ENCODE measurements at places on chromosomes 7 and 10.

GRCh38 chr7:135784013-135784412 is 35.4 kb upstream of the FAM180A start:
- no peak for DNase-seq

DNA sequence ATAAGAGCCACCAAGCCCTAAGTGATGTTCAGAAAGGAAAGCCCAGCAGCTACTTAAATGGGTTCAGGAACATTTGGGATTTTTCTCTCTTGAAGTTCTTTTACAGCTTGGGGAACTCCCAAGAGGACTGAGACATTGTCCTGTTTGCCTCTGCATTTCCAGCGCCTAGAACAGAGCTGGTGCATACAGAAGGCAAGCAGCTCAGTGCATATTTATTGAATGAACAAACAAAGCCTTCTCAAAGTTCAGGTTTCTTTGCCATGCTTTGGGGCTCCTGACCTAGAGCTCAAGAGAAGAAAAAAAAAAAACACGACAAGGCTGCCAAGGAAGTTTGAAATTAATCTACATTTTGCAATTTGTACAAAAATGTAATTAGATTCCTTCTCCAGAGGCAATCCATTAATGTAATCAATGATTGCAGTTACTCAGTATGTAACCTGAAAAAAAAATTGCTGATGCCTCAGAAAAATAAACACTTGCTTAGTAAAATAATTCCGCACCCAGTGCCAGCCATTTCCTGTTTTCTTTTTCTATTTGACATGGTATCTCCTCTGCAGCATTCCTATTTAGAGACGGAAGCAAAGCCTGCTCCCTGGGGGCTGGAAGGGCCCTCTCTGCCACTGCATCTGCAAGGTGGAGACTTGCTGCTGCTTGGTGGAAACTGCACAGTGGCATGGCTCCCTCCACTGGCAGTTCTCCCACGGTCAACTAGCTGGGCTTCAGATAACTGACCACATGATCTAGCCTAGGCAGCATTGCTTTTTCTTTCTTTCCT is 157.3 kb downstream of the TMEM178B start:
- DNase-seq = peak; percentile 8

GRCh38 chr7:108452707-108453106 is 3.5 kb downstream of the NRCAM start:
- peak; percentile 35 for DNase-seq

DNA sequence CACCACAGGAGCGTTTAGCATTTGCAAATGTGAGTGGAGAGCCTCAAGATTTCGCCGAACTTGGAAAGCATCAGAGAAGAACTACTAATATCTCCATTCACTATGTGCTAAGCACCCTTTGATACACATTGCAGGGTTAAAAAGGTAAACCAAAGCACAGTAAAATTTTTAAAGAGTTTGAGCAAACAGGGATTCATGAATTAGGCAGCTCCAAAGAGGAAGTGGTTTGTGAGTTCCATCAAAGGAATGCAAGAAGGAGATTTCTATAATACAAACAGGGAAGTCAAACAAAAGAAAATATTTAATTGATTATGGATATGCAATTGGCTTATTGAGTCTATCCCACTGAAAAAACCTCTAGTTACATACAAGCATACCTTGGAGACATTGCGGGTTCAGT is 81.1 kb upstream of the TMEM72 start:
- peak; percentile 78 for DNase-seq

DNA sequence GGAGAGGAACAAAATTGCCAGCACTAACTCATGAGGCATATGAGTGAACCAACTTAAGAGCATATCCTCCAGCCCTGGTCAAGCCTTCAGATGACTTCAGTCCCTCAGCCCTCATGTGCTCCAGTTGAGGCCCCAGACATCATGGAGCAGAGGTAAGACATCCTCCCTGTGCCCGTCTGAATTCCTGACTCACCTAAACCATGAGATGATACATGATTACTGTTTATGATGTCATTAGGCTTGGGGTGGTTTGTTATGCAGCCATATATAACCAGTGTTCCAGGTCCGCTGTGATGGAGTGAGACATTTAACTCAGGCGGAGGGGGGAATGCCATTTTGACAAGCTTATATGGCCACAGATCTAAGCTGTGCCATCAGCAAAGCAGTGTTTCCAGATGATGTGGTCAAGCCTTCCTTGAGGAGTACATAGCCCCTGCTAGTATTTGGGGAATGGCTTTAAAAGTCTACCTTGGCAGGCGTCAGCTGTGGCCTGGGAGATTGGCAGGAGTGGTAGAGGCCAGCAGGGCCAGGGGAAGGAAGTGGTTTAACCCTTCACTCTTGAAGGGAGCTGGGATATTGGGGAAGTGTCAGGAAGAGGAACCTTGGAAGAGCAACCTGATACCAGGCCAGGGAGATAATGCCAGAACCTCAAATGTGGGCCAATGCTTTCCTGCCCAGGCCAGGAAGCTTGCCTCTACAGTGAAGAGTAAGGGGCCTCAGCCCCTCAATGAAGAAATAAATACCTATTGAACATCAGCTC is 343.0 kb upstream of the PODXL start:
- DNase-seq = no peak

DNA sequence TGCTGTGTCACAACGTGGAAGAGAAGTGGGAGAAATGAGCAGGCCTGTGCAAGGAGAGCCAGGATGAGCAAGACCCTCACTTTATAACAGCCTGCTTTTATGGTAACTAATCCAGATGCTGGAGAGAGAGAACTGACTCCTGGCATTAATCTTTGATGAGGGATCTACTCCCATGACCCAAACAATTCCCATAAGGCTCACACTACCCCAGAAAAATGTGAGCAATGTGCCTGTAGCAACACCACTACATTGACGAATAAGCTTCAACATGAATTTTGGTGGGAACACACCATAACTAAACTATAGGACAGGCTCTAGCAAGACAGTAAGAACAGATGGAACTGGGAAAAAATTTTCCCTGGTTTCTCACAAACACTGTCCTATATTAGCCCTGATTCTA is 173.6 kb upstream of the PRSS58 start:
- peak; percentile 63 for DNase-seq

Data from fibroblast of skin of back (primary cell).